ENCODE measurements at places on chromosomes 4 and X. TPM values are rescaled to one million over a fixed set of nuclear protein-coding genes. Genes with fewer than 3 reads are reported as not detected.

- no peak for DNase-seq
Measured at GRCh38 chr4:44632733-44633132, 18.7 kb downstream of the YIPF7 start.

GRCh38 chr4:151294833-151295496, 18.0 kb downstream of the PRSS48 start:
- no peak for DNase-seq

- no peak for DNase-seq
Measured at GRCh38 chr4:132026166-132026565, 1122.9 kb upstream of the PCDH10 start.

- DNase-seq = peak; percentile 31
Measured at GRCh38 chr4:13386405-13387107, 97.6 kb downstream of the RAB28 start.

DNA sequence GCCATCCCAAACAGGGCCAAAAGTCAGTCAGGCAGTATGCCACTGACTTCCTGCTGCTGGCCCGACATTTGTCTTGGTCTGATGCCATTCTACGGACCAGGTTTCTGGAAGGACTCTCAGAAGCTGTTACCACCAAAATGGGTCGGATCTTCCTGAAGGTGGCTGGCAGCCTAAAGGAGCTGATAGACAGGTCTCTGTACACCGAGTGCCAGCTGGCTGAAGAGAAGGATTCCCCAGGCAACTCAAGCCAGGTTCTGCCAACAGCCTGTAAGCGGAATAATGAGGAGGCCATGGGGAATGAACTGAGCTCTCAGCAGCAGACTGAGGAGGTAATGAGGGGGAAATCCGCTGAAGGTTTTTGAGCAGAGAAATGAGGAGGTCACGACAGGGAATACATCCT, 95.7 kb downstream of the RTL9 start:
- DNase-seq = no peak

GRCh38 chr4:54668014-54668611, 10.4 kb downstream of the KIT start:
- DNase-seq = no peak

GRCh38 chrX:150533863-150534262, 34.6 kb upstream of the MTM1 start:
- DNase-seq = peak; percentile 13

- DNase-seq = peak; percentile 15
Measured at GRCh38 chrX:30635630-30636029, 17.6 kb upstream of the GK start.

DNA sequence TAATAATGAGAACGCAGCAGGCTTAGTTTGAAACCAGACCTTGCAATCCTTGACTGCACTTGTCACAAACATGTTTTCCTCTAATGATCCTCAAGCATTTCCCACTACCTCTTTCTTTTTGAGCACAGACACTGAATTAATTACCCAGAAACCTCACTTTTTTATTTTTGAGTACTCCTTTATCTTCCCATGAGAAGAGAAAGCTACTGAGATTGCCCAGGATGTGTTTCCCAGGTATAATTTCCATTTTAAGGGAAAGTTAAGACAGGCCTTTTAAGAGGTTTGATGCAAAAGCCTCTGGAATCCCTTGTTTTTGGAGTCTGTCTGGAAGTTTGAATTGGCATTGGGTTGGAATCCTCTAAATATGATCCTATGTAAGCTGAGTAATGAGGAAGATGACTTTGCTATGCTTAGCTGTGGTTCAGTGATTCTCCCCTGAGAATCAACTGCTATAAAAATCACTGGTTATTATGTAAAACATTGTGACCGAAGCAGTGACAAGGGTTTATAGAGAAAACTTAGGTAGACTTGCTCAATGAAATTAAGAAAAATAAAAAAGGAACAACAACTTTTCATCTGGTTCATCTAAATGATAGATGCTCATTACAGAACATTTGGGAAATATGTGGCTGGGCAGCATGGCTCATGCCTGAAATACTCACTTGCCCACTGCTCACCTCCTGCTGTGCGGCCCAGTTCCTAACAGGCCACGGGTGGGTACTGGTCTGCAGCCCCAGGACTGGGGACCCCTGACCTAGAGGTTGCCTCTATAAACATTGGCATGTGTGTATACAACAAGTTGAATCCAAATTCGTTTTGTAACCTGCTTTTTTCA, 10.8 kb upstream of the RHOH start:
- DNase-seq = no peak

Gene FAM241A
- total RNA-seq = 3.0 TPM

Gene GATA1
- not detected for total RNA-seq

Gene CHRNA9
- 0.48 TPM for total RNA-seq

Gene SEC31A
- total RNA-seq = 174 TPM

Gene FRAS1
- total RNA-seq = 0.10 TPM

Gene HMGN5
- total RNA-seq = 3.4 TPM
